ENCODE measurements at places on chromosomes 1 and 21. TPM values are rescaled to one million over a fixed set of nuclear protein-coding genes. Genes with fewer than 3 reads are reported as not detected.

Gene OPTC
- total RNA-seq, result not detected

Gene C1orf185
- not detected for total RNA-seq

Gene KRTAP12-2
- not detected for total RNA-seq

GRCh38 chr1:244271691-244272308 lies 179.9 kb downstream of the ADSS2 start:
- no peak for DNase-seq

DNA sequence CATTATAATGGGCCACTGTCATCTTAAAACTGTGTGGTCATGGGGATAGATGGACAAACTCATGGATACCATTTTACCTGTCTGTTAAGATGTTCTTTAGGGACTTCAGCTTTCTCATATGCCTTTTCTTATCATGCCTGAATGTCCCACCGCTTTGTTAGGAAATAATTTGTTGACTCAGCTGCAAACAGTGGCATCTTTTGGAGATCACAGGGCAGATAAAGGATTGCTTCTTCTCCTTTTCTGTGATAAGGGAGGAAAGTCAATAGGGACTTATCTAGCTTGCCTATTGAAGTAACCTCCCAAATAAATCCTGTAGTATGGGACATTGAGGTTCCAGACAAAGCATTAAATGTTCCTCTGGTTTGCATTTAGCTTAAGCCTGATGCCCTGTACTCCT lies 79.8 kb upstream of the KIAA0040 start:
- DNase-seq, result no peak

GRCh38 chr1:194013561-194013960 lies 827.1 kb upstream of the B3GALT2 start:
- DNase-seq, result no peak

- DNase-seq, result no peak
These were observed 94.3 kb downstream of the ADGRL4 start for GRCh38 chr1:78911956-78912880.

Gene TDRD5
- not detected for total RNA-seq

DNA sequence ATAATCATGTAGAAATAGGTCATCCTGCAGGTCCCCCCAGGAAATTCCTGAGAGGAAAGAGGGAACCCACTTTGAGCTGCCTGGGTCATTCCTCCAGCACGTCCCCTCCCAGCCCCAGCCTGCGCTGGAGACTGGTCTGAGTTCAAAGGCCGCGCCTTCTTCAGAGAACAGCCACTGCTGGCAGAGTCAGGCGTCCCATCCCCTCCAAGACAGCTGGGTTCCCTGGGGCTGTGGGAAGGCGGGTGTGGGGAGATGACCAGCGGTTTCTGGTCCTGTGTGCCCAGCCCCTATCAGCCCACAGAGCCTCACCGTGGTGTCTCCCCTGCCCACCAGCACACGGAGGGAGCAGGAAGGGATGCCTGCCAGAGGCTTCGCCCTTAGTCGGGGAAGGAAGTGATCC lies 18.0 kb upstream of the TRAPPC10 start:
- DNase-seq, result no peak

DNA sequence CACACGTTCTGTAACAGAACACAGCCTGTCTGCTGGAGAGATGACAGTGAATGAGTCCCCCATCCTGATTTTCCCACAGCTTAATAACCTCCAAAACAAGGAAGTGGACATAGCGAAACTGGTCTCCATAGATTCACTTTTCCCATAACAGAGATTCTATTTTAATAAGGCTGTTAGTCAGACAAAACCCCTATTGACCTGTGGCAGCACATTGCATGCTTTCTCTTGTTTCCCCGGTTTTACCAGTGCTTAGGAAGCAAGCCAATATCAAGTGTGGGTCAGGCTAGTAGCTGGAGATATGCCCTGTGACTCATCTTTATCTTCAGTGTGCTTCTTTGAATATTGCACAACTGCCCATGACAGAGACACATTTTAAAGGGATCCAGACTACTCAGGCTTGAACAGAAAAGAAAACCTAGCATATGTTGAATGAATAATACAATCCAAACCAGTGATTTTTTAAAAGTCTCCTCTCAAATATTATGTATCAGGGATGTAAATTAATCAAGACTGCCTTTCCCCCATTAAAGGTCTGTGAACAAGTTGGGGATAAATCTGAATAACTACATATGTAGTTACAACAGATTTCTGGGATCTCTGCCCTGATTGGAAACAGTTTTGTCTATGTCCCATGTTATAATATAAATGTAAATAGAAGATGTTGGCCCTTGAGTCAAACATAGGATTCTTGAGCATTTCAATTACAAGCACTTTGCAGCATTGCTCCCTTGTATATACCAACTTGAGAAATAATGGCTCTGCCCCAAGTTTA lies 11.9 kb upstream of the CLDN8 start:
- no peak for DNase-seq

DNA sequence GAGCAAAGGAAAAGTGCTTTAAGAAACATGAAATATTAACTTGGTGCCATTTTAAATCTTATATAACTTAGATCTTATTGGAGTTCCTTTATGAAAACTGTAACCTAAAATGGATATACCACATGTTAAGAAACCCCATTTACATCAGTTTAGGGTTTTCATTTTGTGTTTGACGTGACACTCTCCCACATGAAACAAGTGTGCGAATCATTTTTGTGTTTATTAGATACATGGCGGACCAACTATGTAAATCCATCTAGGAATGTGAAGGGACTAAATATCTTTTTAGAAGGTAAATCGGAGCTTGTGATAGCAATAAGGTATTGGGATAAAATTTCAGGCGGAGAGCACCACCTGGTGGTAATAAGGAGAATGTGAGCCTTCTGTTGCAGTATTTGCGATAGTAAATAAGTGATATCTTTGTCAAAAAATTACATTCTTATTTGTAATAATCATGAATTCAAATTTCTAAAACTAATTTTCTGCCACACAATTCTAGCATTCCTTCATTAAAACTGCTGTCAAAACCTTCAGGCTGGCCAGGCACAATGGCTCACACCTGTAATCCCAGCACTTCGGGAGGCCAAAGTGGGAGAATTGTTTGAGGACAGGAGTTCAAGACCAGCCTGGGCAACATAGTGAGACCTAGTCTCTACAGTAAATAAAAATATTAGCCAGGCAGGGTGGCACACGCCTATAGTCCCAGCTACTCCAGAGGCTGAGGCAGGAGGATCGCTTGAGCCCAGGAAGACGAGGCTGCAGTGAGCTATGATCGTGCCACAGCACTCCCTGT lies 31.3 kb downstream of the SMAP2 start:
- DNase-seq, result peak; percentile 29

Gene OR2C3
- not detected for total RNA-seq

Gene LCE2A
- total RNA-seq, result not detected

GRCh38 chr1:236095705-236096520 lies 31.0 kb upstream of the NID1 start:
- DNase-seq, result no peak

Gene PDZK1
- 0.14 TPM for total RNA-seq

GRCh38 chr1:225757927-225758656 lies 19.5 kb upstream of the SRP9 start:
- DNase-seq, result no peak

DNA sequence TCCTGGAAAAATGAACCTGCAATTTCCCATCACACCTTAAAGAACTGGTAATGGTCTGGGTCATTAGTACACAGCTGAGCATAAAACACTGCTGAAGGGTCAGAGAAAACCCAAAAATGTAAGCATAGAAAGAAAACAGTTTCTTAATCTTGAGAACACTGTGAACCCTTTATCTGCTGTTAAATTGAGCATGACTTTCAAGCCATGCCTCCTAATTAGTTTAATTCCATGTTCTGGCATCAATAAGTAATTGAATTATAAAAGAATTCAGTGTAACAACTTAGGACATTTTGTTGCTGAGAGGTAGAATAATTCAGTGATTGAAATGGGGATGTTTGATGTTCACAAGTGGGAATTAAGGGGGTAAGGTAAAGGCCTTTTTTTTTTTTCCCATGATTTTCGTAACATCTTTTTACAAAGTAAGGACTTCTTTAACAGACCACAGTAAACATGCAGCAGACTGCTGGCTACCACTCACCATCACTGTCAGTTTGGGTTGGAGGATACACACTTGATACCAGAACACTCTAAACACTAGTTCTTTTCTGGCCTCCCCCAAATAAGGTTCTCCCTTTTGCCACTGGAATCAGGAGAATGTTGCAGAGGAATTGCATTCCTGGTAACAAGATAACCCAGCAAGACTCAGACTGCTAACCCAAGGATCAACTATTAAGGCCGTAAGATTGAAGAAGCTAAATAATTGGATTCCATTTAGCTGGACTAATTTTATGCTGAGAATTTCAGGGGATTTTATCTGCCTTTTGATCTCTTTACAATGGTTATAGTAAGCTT lies 3.0 kb downstream of the RWDD3 start:
- DNase-seq, result no peak

DNA sequence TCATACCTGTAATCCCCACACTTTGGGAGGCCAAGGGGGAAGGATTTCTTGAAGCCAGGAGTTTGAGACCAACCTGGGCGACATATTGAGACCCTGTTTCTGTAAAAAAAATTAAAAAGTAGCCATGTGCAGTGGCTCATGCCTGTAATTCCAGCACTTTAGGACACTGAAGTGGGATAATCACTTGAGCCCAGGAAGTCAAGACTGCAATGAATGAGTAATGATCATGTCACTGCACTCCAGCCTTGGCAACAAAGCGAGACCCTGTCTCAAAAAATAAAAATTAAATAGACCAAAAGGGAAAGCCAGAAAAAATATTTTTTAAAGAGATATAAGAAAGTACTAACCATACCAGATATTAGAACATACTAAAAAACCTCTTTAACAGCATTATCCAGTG lies 44.7 kb upstream of the LYPLAL1 start:
- no peak for DNase-seq

GRCh38 chr1:44905276-44905675 lies 62.2 kb upstream of the PTCH2 start:
- DNase-seq, result no peak

Gene DSCAM
- total RNA-seq, result not detected

Gene FOXO6
- 0.53 TPM for total RNA-seq

Gene KMO
- total RNA-seq, result not detected

DNA sequence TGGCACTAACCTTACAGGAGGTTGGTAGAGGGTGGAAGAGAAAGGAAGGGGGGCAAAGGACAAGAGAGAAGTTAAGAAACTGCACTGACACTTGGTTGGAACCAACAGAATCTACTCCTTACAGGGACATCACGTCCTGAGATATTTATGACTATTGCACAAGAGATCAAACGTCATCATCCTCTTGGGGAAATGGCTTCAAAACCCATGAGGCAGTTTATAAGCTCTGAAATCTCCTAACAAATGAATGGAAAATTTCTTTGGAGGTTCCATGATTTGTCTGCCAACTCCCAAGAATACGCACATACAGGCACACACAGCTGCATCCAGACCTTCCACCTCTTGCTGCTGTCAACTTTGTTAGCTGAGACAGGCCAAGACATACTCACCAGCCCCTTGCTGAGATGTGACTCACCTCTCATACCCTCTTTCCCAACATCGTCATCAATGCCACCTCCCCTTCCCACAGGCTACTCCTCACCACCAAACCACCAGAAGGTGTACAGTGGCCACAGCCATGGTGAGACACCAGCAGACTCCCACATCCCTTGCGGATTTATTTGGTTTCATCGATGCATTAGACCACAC lies 135.5 kb downstream of the SETD4 start:
- DNase-seq, result no peak

Gene LCK
- 0.26 TPM for total RNA-seq

Gene FCGR2B
- total RNA-seq, result not detected

GRCh38 chr1:192603218-192603787 lies 27.7 kb downstream of the RGS1 start:
- no peak for DNase-seq

All from pulmonary artery endothelial cell (primary cell).